ENCODE measurements at places on chromosomes 16 and 17.

DNA sequence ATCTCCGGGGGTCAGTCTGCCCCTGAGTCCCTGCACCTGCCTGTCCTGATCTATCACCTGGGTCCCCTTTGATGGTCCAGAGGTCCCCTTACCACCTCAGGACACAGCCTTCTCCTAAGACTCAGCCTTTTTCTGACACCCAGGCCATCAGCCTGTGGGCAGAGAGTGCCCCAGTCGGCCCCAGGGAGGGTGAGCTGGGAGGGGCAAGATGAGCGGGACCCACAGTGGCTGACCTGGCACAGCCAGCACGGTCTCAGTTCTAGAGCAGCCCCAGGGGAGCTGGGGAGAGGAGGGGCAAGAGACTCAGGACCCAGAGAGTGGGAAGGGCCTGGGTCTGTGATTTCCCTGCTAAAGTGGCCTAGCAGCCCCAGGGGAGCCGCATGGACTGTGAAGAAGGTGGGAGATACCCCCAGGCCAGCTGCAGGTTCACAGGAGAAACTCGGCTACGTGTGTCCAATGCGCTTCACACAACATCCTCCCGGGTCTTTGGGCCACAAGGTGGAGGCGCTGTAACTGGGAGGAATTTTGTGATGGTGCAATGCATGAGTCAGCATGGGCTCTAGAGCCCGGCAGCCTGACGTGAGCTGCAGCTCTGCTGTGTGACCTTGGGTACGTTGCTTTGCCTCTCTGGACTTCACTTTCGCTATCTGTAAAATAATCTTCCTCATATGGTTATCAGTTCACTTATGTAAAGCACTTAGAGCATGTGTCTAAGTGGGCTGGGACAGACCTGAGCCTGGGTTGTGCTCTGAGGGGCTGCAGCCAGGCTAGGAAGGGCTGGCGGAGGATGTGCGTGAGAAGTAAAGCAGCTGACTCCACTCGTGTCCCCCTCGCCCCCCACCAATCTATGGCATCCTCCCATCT is 67.2 kb upstream of the LHX1 start:
- DNase-seq: no peak

GRCh38 chr16:12681653-12682052 is 122.0 kb downstream of the CPPED1 start:
- no peak for DNase-seq

- DNase-seq: no peak
These were observed 22.8 kb downstream of the CPNE2 start for GRCh38 chr16:57115168-57115513.

DNA sequence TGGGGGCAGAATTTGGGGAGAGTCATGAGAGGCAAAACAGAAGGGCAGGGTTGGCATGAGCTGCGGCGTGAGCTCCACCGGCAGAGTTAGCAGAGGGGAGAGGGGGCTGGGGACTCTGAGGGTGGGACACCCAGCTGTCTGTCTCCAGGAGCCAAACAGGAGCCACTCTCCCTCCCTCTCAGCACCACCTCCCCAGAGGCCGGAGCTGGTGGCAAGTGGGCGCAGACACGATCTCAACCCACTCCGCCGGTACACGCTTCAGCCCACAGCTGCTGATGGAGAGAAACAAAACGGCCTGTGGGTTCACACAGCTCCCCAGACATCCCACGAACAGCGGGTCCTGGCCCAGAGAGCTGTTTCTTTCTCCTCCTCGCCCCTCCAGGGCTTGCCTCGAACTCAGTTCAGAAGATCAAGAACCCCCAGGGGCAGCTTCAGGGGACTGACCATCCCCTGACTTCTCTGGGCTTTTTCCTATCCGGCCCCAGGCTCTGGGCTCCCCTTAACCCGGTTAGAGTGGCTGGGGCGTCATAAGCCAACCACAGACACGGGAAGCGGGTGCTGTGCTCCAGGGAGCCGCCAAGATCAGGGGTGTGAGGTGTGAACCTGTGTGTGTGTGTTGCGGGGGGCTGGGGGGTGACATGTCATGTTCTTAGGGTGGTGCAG is 7.6 kb downstream of the RHBDF2 start:
- DNase-seq: no peak

DNA sequence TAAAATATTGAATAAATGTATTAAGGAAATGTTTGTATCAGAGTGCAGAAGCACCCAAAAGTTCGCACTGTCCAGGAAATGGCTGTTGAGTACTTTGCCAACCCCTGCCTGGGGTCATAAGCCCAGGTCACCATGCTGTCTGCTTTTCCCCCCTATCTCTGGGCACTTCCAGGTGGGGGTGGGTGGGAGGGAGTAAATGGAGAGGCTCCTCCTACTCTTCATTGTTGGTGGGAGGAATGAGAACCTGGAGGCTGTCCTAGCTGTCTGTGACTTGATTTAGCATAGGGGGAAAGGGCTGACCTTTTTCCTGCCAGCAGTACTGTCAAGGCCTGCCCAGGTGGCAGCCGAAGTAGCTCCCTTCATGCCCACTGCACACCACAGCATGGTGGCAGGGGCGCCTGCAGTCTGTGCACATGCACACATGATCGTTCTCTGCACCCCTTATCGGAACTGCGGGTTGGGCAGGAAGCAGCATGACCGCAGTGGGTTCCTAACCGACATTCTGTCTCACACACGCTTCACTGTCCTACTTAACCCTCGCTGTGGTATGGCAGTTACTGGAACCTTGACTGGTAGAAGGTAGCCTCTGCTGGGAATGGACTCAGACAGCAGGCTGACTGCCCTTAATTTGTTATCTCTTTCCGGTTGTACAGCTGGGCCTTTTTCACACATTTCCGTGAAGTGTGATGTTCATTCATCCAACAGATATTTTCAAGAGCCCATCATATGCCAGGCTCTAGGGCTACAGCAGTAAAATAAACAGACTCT is 41.5 kb downstream of the LDHD start:
- no peak for DNase-seq

- no peak for DNase-seq
These were observed 72.8 kb downstream of the SOCS1 start for GRCh38 chr16:11183035-11183812.

DNA sequence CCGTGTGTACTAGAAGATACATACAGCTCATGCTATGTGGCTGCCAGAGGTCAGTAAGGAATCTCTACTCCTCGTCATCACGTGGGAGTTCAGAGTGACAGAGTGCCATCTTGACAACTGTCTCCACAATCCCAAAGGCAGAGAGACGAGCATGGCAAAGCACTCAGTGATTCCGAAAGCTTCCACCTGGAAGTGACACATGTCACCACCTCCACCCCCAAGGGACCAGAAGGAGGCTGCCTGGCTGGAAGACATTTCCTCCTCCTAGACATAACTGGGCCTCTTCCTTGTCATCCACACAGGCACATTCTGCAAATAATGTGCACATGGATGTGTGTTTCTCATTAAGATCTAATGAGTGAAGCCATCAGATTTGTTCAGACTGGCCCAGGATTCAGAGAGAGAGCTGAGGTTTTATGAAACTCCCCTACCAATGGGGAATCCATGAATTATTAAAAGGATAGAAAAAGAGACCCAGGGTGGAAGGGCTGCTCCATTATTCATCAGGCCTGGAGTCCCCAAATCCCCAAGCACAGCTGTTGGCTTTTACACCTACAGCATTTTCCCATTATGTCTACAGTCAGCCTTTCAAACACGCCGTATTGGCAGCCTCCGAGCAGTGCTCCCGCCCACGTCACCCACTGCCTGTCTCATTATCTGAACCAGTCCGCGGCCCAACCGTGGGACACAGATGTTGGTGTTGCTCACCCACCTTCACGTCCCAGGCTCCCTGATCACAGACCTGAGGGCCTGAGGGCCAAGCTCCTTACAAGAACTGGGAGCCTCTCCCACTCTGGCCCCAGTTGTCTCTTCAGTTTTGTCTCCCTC is 3.3 kb upstream of the CACNG5 start:
- DNase-seq: no peak

- no peak for DNase-seq
These were observed 48.0 kb downstream of the RBFOX3 start for GRCh38 chr17:79562931-79563210.

- DNase-seq: no peak
These were observed at the start of gene NEUROD2 for GRCh38 chr17:39607851-39608130. NEUROD2 (minus strand) TSS chr17:39607920; CDS start chr17:39606599, 1,321 bp downstream.

- no peak for DNase-seq
These were observed 19.8 kb downstream of the FMNL1 start for GRCh38 chr17:45241328-45242028.

DNA sequence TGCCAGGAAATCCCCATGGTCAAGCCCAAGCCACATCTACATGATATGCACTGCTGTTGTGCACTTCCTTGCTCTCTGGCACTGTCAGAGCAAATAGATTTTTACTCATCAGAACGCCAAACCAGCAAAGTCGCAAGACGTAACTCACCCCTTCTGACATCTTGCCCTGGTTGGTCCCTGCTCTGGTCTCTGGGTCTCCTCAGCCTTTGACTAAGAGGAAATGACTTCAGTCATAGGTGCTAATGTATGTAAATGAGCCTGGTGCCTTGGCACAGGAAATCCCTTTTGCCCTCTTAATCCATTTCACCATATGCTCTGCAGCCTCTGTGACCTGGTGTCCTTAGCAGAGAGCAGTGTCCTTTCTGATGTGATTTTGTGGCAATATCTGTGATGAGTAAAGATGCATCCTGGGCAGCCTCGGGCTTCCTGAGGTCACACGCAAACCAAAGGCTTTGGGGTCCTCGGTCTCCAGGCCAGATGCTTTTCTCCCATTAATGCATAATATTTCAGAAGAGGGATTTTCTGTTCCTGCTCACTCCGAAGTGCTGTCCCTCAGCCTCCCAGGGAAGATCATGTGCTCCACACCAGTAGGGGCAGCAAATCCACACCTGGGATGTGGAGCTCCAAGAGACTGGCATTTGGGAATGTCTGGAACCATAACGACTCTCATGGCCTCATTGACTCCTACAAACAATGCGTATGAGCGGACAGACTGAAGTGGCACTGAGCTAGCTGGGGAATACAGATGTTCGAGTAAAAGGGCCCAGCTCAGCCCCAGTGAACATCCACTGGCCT is 66.9 kb downstream of the GP2 start:
- DNase-seq: no peak

DNA sequence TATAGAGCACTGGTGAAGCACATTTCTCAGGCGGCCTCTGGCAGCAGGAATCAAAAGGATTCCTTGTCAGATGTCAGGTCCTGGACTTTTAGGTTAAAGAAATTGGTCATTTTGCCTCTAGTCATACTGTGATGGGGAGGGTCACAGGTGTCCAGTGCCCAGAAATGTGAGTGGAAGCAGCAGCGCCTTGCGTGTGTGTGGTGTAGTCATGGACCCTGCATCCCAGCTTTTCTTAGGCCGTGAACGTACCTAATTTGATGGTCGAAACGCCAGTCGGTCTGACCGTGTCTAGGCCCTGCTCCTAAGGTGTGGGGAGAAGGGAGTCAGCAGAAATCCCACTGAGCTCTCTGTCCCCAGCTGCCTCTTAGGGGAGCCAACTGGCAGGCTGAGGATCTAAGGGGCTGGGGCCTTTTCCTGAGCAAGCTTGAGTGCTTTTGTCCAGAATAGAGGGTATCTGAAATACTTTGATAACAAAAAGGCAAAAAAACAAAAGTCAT is 32.0 kb downstream of the POLR3E start:
- DNase-seq: no peak

DNA sequence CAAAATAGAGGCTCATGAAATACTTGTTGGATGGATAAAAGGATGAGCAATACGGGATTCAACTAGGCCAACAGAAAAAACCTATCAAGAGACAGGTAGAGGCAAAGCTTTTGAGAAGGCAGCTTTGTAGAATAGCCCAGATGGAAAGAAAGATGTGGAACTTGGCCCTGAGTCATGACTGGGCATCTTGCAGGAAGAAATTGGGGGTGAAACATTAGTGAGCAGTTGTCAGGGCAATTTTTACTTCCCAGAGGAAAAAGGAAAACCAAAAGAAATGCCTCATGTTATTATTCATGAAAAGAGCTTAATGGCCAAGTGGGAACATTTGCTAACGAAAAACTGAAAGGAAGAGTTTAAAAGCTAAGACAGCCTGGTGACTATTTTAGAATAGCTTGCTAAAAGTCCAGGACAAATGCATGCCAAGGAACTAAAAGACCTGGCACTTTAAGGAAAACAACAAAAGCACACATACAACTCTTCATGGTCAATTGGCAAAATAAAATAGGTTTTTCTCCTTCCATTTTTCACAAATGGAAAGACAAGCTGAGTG is 180.1 kb downstream of the HS3ST3A1 start:
- peak; percentile 43 for DNase-seq

DNA sequence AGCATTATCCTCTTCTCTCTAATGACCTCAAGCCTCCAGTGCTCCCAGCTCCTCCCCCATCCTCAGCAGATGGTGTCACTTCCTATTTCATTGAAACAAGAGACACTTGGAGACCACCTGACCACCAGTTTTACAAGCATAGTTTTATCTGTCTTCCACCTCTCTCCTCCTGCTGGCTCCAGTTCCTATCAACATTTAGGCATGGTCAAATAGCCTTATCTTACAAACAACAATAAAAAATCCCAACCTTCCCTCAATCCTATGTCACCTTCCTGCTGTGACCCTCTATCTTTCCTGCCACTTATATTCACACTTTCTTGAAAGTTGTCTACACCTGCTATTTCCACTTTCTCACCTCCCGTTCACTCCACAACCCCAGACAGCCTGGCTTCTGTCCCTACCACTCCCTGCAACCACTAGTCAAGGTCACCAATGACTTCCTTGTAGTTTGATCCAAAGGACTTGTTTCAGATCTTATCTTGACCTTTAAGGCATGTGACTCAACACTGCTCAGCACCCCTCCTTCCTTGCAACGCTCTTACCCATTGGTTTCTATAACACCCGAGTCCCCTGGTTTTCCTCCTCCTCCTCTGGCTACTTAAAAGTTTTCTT is 4.3 kb upstream of the NTN1 start:
- no peak for DNase-seq

GRCh38 chr17:40320756-40321523 is 12.0 kb downstream of the RARA start:
- DNase-seq: no peak

DNA sequence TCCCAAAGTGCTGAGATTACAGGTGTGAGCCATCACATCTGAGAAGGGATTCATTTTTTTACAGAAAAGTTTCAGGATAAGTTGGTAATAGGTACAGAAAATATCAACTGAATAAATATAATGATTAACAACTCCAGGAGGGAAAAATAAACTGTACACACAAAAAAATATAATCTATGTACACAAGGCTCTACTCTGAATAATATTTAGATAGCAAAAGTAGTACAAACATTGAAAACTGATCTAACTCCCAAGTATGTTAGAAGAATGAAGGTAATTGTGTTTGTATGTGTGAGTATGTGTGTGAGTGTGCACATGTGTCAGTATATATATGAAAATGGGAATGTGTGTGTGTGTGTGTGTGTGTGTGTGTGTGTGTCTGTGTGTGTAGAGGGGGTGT is 20.4 kb downstream of the TUBD1 start:
- no peak for DNase-seq

Measured in globus pallidus (tissue), 1 donor.